ENCODE measurements at places on chromosomes 12 and 14. TPM values are rescaled to one million over a fixed set of nuclear protein-coding genes. Genes with fewer than 3 reads are reported as not detected.

KRT81 gene
- 0.22 TPM for total RNA-seq

ABHD12B gene
- total RNA-seq, result not detected

CAPZA3 gene
- not detected for total RNA-seq

RNASE7 gene
- total RNA-seq, result not detected

SDR9C7 gene
- total RNA-seq, result not detected

RNASE4 gene
- 12.8 TPM for total RNA-seq

GLIPR1L1 gene
- total RNA-seq, result not detected

CCDC196 gene
- not detected for total RNA-seq

ACVRL1 gene
- 263 TPM for total RNA-seq

PIWIL1 gene
- not detected for total RNA-seq

LLPH gene
- total RNA-seq, result 3.1 TPM

ESRRB gene
- not detected for total RNA-seq

MYF6 gene
- total RNA-seq, result not detected

TEAD4 gene
- 18.4 TPM for total RNA-seq

CCDC88C gene
- 11.5 TPM for total RNA-seq

SOCS2 gene
- 80.9 TPM for total RNA-seq

GALNT8 gene
- total RNA-seq, result 0.09 TPM

OR4E2 gene
- total RNA-seq, result not detected

LBHD2 gene
- total RNA-seq, result not detected

OR4N5 gene
- not detected for total RNA-seq

IAPP gene
- not detected for total RNA-seq

C14orf93 gene
- 6.1 TPM for total RNA-seq

All from dermis lymphatic vessel endothelial cell (primary cell).